Stimulated activated CD8-positive, alpha-beta memory T cell treated with anti-CD3 and anti-CD28 coated beads, Interleukin-2, amount 100 ng/mL, for 1 hour (primary cell): ENCODE measurements at places on chromosomes 5 and 9.

DNA sequence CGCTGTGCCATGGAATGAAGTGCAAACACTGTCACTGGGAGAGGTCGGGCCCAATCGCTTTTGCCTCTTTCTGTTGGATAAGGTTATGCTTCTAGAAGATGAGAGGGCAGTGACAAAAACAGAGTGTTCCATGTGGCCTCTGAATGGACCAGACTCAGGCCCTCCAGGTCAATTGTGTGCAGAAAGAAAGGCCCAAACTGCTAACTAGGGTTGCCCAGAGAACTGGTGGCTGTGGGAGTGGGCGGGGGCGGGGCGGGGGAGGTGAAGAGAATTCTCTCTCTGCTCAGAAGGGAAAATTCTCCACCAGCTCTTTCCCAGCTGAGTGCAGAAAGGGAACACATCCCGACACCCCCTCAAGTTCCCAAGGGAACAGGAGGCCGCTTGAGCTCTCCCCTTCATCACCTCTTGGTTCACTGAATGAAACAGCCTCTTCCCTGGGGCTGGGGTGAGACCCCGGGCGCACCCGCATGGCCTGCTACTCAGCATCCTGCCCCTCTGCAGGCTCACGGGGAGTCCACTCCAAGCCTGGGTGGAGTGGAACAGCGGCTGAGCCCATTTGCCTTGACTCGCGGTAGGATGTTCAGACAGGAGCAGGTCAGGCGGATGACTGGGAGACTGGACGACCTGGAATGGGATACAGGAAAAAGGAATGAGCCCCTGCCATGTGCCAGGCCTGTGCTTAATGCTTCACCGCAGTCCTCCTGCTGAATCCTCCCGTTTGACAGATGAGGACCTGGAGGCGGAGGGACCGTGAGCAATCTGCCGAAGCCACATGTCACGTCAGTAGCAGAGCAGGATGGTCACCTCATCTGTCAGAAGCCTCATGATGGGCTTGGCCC lies 93.8 kb upstream of the FANCC start:
- no peak for DNase-seq

DNA sequence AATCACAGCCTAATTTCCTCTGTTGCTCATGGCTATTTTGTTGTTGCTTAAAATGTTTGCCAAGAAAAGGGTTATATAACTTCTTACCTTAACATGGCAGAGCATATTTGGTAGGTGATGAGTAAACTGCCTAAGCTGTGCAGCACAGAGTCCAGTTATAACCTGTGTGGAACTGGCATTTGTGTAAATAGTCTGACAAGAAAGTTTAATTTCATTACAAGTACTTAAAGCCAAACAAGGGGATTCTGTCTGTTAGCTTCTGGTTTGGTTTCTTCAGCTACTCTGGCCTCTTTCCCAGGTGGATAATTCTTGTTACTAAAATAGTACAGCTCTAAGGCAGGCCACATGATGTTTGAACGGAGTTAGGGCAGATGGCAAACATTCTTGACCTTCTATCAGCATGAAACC lies 72.2 kb downstream of the PTCD2 start:
- no peak for DNase-seq

DNA sequence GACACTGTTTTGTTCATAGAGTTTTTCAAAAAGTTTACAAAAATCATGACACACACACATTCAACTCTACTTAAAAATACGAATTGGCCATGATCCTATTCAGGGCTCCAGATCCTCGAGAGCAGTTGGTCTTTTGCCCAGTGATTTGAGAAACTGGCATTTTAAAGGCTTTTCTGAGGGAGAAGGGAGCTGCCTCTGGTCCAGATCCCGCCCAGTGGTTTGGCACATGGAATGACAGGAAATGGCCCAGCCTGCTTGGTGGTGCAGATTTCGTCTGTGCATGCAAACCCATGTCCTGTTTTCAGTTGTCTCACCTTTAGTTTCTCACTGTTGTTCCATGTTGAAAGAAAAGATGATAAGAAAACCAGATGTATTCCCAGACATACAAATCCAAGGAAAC lies 3.6 kb downstream of the CAMK4 start:
- no peak for DNase-seq

DNA sequence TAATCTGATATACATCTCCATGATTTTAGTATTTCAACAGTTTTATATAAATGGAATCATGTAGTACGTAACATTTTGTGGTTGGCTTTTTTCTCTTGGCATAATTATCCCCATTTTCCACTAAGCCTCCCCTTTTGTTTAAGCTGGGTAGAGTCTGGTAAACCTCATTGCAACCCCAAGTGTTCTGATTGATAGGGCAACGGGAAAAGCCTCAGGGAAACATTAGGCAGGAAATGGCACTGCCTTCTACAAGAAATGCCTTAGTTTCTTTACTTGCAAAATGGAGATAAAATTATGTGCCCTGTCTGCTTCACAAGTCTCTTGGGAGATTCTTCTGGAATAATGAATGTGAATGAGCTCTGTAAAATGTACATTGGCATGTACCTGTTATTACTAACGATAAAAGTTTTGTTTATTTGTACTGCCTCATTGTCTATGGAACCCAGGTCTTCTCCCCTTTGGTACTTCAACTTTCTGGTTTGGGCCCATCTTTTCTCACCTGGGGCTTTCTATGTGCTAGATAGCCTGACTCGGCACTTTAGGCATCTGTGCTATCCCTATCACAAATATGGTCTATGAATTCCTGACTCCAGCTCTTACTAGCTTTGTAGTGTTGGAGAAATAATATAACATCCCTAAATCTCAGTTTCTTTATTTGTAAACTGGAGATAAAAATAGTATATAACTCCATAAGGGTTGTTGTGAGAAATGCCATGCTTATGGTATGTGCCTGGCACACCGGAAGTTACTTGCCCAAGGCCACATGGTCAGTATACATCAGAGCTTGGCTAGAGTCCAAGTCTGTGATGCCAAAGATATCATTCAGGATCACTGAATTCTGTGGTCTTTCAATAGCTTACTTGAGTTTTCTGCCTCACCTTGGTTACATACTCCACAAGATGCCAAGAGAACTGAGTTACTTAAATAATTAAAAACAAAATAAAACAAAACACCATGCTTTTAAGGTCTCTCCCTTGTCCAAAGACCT lies 48.2 kb upstream of the ZNF169 start:
- DNase-seq, result no peak

- DNase-seq, result no peak
These were observed 34.7 kb upstream of the DMXL1 start for GRCh38 chr5:119036101-119036762.
